HFFc6 (cell line): ENCODE measurements at places on chromosomes 1 and 21.

GRCh38 chr1:5972198-5972520 lies 20.1 kb downstream of the NPHP4 start:
- no peak for DNase-seq

DNA sequence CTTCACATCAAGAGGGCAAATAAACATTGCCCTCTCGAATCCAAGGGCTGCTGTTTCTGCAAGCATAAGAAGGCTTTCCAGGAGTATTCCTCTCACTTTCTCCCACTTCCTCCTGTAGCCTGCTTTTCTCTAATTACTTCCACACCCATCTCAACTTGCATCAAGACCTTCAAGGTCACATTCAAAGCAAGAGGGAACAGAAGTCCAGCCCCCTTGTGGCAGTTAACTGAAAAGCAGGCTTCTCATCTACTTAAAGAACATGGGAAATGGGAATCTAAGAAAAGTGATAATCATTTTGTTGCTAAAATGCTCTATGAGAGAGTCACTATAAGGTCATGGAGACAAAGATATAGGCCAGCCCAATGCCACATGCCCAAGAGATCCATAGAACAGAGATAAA lies 874.4 kb downstream of the KCNT2 start:
- no peak for DNase-seq

GRCh38 chr1:145719230-145720079 lies at the start of gene CD160:
CD160 (plus strand) TSS chr1:145719499; CDS start chr1:145728328, 8,829 bp downstream.
- no peak for DNase-seq

DNA sequence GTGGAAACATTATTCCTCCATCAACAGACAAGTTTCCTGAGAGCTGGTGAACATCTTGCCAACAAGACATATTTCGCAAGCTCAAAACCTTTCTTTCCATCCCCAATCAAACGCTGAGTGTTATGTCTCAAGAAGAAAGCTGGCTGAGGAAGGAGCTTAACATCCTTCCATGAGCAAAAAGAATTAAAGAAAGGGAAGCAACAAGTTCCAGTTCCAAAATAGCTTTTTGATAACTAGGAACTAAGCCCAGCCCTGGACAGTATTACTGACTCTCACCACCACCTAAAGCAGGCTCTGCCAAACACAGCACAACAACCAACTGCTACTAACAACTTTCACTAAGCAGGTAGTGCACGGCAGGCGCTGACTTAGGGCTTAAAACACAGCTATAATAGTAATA lies 50.2 kb downstream of the CAPZB start:
- peak; percentile 39 for DNase-seq

- DNase-seq: peak; percentile 27
Measured at GRCh38 chr1:59323879-59324278, 27.0 kb downstream of the FGGY start.

DNA sequence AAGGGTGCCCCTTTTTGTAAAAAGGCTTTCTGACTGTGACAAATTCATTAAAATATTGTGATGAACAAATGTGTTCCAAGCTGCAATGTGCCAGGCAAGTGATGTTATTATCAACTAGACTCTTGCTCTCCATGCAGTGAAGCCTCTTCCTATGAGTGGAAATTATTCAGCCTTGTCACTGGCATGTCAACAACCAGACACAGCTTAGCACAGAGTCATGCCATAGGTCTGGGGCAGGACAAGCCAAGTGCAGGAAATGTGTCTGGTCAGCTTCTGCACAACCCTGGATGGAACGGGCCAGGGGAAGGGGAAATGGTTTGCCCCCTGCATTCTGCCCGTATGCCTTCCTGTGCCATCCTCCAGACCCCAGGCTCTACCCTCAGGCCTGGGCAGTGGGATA lies 27.4 kb upstream of the GJA5 start:
- no peak for DNase-seq

GRCh38 chr1:86948212-86948611 lies 33.8 kb downstream of the HS2ST1 start:
- DNase-seq: no peak

- no peak for DNase-seq
Measured at GRCh38 chr1:111813440-111814304, 58.0 kb downstream of the DDX20 start.

GRCh38 chr21:44724196-44724595 lies 12.8 kb upstream of the TSPEAR start:
- no peak for DNase-seq

DNA sequence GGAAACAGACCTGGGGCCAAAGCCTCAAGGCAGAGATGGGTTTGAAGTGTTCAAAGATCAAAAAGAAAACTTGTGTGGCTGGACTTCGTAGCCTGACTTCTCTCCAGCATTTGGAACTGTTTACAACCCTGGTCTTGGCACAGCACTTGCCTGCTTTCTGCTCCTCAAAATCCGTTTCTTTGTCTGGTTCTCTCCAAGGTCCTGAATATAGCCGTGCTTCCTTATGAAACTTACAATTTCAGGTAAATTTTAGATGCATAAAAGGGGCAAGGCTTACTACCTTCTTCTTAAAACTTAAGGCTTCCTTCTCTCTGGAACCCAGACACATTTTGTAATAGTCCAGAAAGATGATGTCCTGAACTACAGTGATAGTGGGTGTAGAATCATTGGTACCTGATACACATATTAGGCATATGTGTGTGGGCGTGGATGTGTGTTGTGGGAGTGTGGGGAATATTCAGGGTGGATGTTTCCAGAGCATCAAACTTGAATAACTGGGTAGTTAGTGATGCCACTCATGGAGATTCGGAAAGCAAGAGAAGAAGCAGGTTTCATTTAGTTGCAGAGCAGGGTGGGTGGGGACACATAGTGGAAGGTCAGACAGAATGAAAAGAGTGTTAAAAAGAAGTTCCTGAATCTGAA lies 26.4 kb upstream of the FAM78B start:
- no peak for DNase-seq

GRCh38 chr21:19870682-19871081 lies 1127.5 kb upstream of the NCAM2 start:
- DNase-seq: no peak

- DNase-seq: peak; percentile 91
Measured at GRCh38 chr1:154474802-154475201, 27.2 kb upstream of the TDRD10 start.

DNA sequence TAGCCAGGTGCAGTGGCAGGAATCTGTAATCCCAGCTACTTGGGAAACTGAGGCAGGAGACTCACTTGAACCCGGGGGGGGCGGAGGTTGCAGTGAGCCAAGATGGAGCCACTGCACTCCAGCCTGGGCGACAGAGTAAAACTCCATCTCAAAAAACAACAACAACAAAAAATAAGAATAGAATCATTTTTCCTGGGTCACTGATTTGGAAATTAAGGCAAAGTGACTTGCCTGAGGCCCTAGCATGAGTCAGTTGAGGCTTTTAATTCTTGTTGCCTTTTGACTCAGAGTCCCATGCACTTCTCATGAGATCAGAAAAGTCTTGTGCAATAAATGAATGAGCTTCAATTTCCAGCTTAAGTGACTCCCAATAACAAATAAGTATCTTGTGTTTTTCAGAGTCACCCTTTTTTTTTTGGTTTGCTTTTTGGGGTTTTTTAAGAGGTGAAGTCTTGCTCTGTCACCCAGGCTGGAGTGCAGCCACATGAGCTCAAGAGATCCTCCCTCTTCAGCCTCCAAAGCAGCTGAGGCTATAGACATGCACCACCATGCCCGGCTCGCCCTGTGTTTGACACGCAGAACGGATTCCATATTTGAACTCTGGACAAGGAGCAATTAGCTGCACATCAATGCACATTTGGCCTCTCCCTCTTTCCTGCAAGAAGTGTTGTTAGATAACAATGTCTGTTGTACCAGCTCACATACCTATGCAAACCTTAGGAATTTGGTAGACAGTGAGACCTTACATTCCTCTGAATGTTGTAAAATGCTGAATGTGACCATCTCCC lies 3.4 kb upstream of the PLEKHM2 start:
- peak; percentile 95 for DNase-seq

DNA sequence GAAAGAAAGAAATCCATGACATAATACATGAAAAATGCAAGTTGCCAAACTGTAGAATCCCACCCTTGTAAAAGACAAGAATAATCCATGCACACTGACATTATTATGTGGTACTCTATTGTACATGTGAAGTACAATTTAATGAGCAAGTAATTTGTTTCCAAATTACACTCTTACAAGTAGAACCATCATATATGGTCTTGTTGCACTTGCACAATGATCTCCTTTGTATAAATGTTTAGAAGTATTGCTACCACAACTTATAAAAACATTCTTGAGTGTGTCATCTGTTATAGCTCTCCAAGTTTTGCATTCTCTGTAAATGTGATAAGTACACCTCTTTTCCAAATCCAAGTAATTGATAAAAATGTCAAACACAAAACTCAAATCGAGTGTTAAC lies 29.1 kb upstream of the ZNF281 start:
- DNase-seq: peak; percentile 46

DNA sequence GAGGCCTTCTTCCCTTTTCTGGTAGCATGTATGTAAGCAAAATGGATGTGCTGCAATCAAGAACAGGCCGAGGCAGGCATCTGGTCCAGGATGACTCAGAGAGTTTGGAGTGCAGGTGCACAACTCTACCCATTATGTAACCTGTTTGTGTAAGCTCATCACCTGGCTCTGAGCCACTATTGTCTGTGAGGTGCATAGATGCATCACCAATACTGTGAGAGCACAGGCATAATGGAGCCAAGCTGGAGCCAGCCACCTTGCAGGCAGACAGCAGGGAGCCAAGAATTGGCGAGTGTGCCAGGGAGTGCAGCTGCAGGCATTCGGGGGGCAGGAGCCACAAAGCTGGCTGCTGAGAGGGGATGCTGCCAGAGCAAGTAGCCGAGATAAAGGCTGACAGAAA lies 549.9 kb upstream of the RGS18 start:
- no peak for DNase-seq

- peak; percentile 43 for DNase-seq
Measured at GRCh38 chr1:31704271-31705079, 658 bp upstream of the COL16A1 start.

DNA sequence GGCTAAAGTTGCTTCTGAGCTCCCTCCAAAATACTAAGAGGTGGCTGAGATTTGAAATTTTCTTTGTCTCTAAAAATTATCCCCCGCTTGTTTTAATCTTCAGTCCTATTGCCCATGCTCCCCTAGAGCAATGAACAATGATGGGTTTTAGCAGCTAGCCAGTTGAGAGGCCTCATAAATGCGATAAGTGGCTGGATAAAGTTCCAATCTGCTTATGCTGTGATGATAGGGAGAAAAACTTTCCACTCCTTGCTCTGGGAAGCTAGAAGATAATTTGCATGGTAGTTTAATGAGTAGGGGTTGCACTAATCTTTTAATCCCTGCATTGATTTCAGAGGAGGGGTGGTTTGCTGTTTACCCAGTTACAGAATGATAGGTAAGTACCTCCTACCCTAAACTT lies 9.6 kb upstream of the PRPF3 start:
- DNase-seq: no peak

DNA sequence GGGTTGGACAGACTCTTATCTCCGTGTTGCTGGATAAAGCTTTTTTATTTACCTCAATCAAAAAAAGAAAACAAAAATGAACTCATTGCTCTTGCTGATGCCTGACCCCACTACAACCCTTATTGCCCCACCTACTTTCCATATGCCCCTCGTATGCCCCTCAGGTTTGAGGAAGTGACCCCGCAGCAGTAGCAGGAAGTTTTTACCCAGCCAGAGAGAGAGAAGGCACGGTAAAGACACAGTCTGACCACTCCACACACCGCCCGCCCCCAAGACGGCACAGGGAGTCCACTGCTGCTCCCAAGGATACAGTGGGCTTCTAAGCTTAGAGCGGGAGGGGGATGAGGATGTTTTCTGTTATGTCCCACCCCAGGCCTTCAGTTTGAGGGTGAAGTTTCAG lies 9.8 kb downstream of the PLEKHO1 start:
- no peak for DNase-seq

GRCh38 chr21:38949070-38949380 lies 143.3 kb downstream of the ETS2 start:
- DNase-seq: no peak

DNA sequence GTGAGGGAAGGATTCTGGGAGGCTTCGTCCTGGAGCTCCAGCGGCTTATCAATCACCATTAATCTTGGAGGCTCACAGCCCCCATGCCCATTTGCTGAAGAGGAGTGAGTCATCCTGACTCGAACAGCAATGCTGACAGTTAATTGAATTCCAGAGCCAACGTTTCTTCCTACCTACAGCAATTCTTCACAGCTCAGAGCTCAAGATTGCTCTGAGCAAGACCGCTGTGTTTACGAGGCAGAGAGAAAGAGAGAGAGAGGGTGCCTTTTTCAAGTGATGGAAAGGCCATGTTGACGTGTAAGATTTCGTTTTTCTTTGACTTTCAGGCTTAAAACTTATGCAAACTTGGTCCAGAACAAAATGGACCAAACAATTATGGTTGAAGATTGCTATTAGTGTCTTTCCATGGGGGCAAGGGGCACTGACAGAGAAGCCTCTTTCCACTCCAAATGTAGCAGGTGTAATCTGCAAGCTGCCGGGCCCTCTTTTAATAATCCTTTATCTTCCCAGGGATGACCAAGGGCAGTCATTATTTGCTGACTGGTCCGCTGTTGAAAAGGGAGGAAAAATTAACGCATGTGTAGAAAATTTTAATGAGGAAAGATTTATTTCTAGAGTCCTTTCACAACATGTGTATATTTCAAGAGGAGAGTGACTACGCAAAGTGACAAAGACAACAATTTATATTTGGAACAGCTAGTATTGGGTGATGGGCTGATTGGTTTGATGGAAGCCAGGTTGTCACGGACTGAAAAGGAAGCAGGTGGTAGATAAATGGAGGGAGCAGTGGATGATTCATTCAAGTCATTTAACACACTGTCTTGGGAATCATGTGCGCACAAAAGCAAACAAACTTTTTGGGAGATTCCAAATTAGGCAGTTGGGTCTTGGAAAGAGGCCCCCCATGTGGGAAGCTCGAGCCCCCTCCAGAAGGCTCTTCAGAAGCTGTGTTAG lies 136.1 kb upstream of the IRF2BP2 start:
- peak; percentile 50 for DNase-seq

DNA sequence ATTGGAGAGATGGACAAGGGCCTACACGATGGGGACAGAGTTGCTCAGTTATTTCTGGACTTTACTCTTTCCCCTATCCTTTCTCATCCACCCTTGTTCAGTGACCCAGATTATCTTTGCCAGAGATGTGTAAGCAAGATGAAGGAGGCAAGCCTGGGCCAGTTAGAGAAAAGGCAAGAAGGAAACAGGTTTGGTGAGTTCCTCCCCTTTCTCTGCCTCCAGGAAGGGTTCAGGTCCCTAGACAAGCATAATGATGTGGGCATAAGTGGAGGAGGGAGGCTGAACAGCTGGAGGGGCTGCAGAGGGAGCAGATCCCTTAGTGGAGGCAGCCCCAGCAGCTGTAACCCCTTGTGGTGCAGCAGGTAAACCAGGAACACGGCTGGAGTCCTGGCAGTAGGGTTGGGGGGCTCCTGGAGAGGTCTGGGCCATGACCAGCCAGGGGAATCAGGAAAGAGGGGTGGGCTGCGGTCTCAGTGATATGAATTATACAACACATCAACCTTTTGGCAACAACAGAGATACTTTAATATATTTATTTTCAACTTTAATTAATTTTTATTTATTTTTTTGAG lies 9.2 kb upstream of the CDC42 start:
- DNase-seq: no peak

- no peak for DNase-seq
Measured at GRCh38 chr1:228006786-228007048, at the start of gene WNT3A. WNT3A (plus strand) TSS chr1:228006998; CDS start chr1:228007129, 131 bp downstream.
